ENCODE measurements at places on chromosomes 7 and 10.
A peak's percentile ranks its signal among the peaks of the same experiment; 100 is the strongest.

- no peak for DNase-seq
Observed at GRCh38 chr7:88401009-88401623, 94.4 kb upstream of the STEAP4 start.

DNA sequence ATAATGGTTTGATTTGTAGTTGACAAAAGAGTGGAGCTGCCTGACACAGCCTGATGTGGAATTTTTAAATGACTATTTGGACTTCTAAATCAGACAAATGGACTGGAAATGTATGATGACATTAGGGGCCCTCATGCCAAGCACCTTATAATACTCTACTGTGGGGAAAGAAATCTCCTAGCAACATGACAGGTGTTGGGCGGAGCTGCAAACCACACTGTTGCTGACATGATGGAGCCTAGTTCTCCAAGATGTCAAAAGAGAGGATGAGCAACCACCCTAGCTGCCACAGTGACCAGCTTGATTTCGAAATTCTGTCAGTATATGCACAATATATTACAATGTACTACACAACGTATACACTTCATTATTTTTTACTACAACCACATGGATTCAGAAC, 65.8 kb downstream of the RHOBTB1 start:
- no peak for DNase-seq

GRCh38 chr7:78213402-78213801, 414.8 kb downstream of the PHTF2 start:
- no peak for DNase-seq

GRCh38 chr7:36469236-36469635, 79.6 kb downstream of the ANLN start:
- no peak for DNase-seq

DNA sequence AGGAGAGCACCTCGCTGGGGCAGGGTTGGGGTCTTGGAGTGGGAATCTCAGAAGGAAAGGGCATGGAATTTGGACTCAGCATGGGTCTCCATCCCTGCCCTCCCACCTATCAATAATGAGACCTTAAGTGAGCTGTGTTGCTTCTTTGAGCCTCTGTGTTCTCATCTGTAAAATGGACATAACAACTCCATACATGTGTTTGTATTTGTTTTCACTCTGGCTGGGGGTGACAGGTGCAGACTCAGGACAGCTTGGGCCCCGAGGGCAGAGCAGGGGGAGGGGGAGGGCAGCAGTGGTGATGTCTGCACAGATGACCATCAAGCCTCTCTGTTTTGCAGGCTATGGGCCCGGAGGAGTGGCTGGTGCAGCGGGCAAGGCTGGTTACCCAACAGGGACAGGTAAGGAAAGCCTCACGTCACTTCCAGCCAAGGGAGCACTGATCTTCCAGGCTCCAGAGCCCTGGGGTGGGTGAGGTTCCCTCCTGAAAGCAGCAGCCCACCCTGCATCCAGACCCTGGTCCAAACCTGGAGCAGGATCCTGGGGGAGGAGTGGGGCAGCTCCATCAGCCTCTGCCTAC, 19.9 kb downstream of the ELN start:
- no peak for DNase-seq

DNA sequence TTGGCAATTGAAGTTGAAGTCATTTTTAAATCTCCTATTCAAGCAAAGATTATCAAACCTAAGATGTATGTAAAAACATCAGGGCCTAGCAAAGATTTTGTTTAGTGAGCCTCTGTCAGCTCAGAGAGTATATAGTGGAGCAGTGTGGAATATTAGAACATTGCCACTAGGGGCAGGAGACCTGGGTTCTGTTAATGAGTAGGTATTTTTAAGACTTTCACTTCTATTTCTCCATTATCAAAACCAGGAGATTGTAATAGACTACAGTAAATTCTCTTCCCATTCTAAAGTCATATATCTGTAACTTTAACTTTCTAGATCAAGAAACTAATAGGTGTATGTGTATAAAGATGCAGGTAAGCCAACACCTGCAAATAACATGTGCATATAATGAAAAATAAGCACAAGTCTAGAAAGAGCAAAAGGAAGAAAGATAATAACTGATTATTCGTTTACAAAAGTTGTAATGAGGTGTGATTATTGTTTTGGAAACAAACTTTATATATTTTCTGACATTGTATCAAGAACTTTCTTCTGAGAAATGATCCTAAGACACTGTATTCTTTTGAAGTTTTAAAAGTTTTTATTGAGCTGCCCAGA, 64.4 kb downstream of the KCND2 start:
- DNase-seq, result no peak

- no peak for DNase-seq
Observed at GRCh38 chr7:132336797-132337196, 239.5 kb downstream of the PLXNA4 start.

GRCh38 chr10:115696747-115697146, 576.3 kb downstream of the GFRA1 start:
- DNase-seq, result no peak

GRCh38 chr7:140230861-140231770, 54.3 kb upstream of the KDM7A start:
- peak; percentile 18 for DNase-seq

GRCh38 chr10:33498391-33498891, 164.0 kb upstream of the NRP1 start:
- no peak for DNase-seq

- no peak for DNase-seq
Observed at GRCh38 chr7:105125745-105126144, 111.7 kb downstream of the KMT2E start.

- DNase-seq, result no peak
Observed at GRCh38 chr10:59926086-59926485, 19.7 kb upstream of the CCDC6 start.

DNA sequence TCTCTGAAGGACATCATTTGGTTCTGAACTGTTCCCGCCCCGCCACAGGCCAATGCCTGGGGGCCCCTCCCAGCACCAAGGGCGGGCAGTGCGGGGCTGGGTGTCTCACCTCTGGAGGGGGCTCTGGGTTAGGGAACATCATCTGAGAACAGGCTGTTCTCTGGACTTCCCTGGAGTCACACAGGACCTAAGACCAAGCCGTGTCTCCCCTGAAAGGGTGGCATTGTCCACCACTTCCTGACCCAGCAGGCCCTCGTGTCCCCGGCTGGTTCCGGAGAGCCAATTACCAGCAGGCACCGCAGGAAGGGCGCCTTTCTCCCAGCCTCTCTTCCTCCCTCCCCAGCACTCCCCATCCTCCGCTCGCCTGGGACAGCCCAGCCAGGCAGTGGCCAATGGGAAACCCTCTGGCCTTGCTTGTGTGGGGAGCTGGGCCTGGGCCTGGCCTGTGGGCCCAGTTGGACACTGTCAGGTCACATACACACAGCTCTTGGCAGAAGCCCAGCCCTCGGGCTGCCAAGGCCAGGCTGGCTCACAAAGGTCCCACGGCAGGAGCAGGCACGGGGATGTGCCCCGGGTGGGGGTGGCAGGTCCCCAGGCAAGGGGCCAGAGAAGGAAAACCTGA, 119.5 kb downstream of the SPDYE5 start:
- no peak for DNase-seq

DNA sequence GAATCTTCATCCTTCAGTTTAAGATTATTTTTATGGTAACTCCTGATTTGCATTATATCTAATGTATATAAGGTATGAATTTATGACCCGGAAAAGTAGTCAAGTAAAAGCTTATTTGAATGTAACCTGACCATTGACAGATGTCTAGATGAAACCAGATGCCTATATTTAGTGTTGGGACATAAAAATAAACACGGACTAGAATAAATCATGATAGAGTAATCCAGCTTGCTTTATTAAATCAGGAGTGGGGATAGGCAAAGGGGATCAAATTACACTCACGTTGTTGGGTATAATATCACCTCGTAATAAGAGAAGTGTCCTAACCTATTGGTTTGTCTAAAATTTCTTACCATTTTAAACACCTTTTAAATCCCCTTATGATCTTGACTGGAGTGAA, 244.6 kb downstream of the AGMO start:
- no peak for DNase-seq

DNA sequence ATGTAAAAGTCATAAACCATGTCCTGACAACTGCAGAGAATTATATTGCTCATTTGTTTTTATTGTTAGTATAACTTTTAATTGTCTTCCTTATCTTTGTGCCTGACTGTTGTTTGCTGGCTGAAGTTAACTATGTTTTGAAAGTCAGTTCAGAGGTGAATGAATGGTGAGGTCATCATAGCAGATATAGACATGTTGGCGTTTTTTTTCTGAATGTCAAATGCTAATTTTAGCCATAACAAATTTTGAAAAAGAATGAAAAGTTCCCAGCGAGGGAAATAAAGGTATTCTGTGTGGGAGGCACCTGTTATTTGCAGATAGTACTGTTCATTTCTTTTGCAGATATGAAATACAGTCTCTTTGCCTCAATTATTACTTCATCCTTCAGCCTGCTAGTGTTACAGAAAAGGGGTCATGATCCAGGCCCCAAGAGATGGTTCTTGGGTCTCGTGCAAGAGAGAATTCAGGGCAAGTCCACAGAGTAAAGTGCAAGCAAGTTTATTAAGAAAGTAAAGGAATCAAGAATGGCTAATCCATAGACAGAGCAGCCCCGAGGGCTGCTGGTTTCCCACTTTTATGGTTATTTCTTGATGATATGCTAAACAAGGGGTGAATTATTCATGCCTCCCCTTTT, 96.5 kb downstream of the CAMK1D start:
- no peak for DNase-seq

GRCh38 chr10:129742742-129743550, 221.1 kb downstream of the EBF3 start:
- no peak for DNase-seq

DNA sequence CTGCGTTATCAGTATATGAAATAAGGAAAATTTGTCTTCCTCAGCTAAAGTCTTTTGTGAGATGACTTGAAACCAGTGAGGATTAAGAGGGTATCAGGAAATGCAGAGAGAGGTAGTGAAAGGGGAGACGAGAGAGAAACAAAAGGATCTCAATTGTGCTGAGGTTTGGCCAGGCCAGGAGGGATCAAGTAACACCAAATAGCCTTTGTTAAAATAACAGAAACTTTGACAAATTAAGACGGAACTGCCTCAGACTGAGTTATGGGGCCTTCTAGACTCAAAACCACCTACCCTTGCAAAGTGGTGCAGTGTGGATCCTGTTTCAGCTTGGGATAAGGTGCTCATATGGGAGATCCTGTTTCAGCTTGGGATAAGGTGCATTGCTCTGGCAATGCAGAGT, 263.1 kb downstream of the CREB5 start:
- DNase-seq, result no peak
